ENCODE measurements at places on chromosomes 12 and 14. TPM values are rescaled to one million over a fixed set of nuclear protein-coding genes. Genes with fewer than 3 reads are reported as not detected.

GRCh38 chr14:48991141-48991540 lies 595.0 kb downstream of the RPS29 start:
- no peak overlapping the region for H3K27ac ChIP-seq
- H3K36me3 ChIP-seq = no peaks in the 10 kb centered on the region
- no peaks in the 10 kb centered on the region for H3K27me3 ChIP-seq
- no peaks in the 10 kb centered on the region for H3K4me1 ChIP-seq
- no peak overlapping the region for H3K4me3 ChIP-seq

DNA sequence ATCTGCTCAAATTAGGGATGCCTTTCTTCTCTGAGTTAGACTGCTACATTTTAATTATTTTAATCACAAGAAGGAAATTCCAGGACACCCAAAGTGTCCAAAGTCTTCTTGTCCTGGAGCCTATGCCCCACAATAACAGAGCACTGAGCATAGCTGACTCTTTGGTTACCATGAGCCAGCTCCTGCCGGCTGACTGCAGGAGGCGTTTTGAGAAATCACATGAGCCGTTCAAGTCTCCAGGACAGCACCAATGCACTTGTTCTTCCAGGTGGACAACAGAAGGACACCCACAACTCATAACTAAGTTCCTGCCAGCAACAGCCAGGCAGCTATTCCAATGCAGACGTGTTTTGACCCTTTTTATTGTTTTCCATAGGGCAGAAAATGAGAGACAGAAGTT lies 46.0 kb upstream of the SRSF5 start:
- H3K4me3 ChIP-seq = no peak overlapping the region
- H3K36me3 ChIP-seq = no peaks in the 10 kb centered on the region
- no peak for DNase-seq
- no peaks in the 10 kb centered on the region for H3K27me3 ChIP-seq
- no peaks in the 10 kb centered on the region for H3K4me1 ChIP-seq

GRCh38 chr12:47303995-47304560 lies 224.3 kb upstream of the AMIGO2 start:
- no peaks in the 10 kb centered on the region for H3K36me3 ChIP-seq
- no peak overlapping the region for H3K4me3 ChIP-seq
- no peak for DNase-seq
- peaks cover 4% of the 10 kb centered on the region for H3K4me1 ChIP-seq

GRCh38 chr12:119835068-119835467 lies 42.1 kb downstream of the CIT start:
- peaks cover 6% of the 10 kb centered on the region for H3K4me1 ChIP-seq
- H3K4me3 ChIP-seq = no peak overlapping the region
- DNase-seq = no peak
- H3K27me3 ChIP-seq = no peaks in the 10 kb centered on the region

DNA sequence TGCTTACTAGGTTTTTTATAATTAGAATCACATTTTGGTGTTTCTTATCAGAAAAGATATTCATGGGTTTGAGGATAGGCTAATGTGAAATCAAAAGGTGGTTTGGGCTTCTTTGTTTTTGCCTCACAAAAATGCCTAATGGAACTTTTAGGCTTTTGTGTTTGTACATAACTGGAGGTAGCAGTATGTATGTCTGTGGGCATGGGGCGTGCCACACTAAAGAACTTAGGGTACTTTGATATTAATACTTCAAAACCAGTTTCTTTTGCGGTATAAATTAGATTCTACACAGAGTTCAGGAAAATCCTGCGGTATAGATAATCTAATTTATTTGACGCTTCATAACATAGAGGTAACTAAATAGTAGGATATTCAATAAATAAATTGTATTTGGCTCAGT lies 1.9 kb downstream of the ETV6 start:
- peak overlapping the region; percentile 72 for H3K27ac ChIP-seq
- no peaks in the 10 kb centered on the region for H3K27me3 ChIP-seq
- DNase-seq = no peak
- peak overlapping the region; percentile 77 for H3K4me3 ChIP-seq
- H3K4me1 ChIP-seq = peaks cover 50% of the 10 kb centered on the region
- no peaks in the 10 kb centered on the region for H3K36me3 ChIP-seq

Gene BAZ2A
- 284 TPM for total RNA-seq

Gene SELPLG
- total RNA-seq = 6.1 TPM

Measured in B cell (primary cell).